A673 (cell line): ENCODE measurements at places on chromosomes 5 and 9. TPM values are rescaled to one million over a fixed set of nuclear protein-coding genes. Genes with fewer than 3 reads are reported as not detected.

Gene QRFP
- total RNA-seq, result not detected in 2 replicates

Gene MLANA
- not detected in 2 replicates for total RNA-seq

Gene LRRC19
- not detected in 2 replicates for total RNA-seq

Gene PCDHA6
- total RNA-seq, result 12.6 and 12.7 TPM in 2 replicates

Gene GADD45G
- total RNA-seq, result 0.39 and 0.98 TPM in 2 replicates

Gene PCDHAC2
- 6.8 and 7.1 TPM in 2 replicates for total RNA-seq

Gene CDKN2B
- not detected in 2 replicates for total RNA-seq

Gene NRG2
- total RNA-seq, result 0.15 TPM in 1 of 2 replicates, not detected in the other

Gene NOTCH1
- total RNA-seq, result 37.2 and 50.2 TPM in 2 replicates

Gene GRXCR2
- not detected in 2 replicates for total RNA-seq

Gene ZNF618
- total RNA-seq, result 29.4 and 36.5 TPM in 2 replicates
